ENCODE measurements at places on chromosomes 16 and 17. TPM values are rescaled to one million over a fixed set of nuclear protein-coding genes. Genes with fewer than 3 reads are reported as not detected.

Gene SERPINF2
- total RNA-seq, result 7.1 TPM

DNA sequence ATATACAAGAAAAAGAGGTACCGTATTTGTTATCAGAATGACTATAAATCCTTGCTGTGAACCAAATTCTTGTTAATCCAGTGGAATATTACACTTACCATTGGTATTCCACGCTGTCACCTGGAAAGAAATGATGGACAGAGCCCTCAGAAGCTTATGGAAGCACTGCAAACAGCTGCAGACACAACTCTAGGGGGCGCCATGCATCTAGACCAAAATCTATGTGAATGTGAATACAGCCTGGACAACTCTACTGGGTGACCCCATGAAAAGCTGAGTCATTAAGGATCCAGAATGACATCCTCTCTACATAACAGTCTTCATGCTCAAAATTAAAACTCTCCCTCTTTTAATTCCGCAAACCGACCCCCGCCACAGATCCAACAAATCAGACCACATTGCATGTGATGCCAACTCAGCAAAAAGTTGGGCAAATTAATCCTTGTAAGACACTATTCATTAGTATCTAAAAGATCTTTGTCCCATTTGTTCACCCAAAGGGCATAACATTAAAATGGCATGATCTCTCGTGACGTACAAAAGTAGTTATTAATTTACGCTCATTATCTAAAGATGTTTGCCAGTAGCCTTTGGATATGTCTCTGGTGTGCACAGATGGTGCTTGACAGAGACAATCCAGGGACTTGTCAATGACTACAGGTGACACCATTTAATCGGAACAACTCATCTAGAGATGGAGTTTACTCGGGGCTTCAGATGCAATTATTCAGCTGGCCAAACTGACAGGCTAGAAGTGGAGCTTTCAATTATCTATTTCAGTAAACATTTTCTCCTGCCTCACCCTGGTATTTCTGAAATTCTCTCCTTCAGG lies 552.7 kb upstream of the PSMD7 start:
- DNase-seq, result no peak

DNA sequence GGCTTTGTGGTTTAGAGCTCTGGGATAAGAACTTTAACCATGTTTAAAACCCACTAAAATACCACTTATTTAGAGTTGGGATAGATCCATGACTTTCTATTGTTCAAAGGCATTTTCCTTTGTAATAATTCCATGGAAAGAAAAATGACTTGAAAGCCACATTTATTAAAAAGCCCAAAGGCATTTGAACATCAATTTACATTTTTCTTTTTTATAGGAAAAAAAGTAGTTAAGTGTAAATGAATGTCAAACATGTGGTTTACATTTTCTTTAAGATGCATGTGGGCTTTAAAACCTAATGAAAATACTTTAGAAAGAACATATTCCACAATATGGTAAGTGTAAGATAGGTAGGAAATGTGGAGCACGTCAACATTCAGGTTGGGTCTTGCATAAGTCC lies 443.2 kb downstream of the TOX3 start:
- no peak for DNase-seq

DNA sequence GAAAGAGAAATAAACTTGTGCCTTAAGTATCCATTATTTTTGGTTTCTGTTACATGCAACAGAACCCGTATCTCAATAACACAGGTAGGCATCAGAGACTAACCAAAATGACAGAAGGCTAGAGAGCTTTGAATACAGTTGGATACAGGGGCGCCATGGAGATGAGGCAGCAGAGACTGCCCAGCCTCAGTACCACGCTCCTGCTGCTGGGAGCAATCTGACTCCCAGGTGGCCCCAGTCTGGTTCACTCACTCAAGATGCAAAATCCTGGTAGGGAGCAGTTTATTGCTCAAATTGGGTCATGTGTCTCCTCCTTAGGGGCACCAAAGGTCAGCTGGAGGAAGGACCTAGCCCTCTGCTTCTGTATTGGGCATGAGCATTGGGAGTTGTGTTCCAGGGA lies 218.9 kb downstream of the USP22 start:
- DNase-seq, result no peak

GRCh38 chr17:29007456-29007855 lies 1.6 kb upstream of the SEZ6 start:
- DNase-seq, result no peak

DNA sequence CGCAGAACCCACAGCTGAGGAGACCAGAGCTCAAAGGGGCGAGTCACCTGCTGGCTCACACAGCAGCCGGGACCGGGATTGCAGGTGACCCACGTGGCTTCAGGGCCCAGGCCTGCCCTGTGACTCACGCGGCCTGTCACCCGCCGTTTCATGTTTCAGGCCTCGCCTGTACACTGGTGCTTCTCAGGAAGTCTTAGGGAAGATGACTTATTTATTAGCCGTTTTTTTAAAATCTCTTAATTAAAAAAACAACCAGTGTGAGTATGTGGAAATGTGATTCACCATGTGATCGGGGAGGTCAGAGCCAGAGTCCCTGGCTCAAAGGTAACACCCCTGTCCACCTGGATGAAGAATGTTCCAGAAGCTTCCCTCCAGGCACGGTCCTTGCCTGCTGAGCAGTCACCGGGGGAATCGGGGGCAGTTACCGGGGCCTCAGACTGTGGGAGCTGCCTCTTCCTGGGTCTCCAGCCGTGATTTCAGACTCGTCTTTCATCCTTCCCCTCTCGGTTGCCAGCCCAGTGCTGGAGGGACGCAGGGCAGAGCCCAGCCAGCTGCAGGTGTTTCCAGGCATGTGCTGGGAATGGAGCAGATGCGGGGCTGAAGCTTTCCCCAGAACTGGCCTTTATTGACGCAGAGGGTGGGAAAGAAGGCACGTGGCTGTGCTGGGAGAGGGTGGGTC lies 49.3 kb downstream of the CMIP start:
- peak; percentile 83 for DNase-seq

DNA sequence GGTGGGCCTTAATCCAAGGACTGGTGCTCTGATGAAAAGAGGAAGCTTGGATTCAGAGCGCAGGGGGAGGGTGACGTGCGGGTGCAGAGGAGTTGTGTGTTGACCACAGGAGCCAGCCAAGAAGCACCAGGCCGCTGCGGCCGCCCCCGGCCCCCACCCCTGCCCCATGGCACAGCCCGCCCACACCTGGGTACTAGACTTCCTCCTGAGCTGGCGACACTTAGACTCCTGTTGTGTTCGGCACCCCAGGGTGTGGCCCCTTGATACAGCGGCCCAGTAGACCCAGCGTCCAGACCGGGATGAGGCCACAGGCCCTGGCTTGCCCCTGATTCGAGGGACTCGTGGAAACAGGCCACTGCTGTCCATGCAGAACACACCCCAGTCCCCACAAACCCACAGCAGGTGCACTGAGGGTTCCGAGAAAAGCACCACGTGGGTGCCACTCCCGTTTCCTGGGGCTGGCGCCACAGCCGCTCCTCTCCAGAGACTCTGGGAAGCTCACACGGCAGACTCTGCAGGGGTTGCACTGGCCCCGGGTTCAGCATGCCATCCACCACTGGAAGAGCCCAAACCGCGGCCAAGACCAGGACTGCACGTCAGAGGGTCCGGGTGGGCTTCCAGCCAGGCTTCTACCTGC lies 5.7 kb upstream of the SNAI3 start:
- DNase-seq, result peak; percentile 67

- no peak for DNase-seq
Measured at GRCh38 chr17:57773557-57773956, 28.5 kb upstream of the CCDC182 start.

DNA sequence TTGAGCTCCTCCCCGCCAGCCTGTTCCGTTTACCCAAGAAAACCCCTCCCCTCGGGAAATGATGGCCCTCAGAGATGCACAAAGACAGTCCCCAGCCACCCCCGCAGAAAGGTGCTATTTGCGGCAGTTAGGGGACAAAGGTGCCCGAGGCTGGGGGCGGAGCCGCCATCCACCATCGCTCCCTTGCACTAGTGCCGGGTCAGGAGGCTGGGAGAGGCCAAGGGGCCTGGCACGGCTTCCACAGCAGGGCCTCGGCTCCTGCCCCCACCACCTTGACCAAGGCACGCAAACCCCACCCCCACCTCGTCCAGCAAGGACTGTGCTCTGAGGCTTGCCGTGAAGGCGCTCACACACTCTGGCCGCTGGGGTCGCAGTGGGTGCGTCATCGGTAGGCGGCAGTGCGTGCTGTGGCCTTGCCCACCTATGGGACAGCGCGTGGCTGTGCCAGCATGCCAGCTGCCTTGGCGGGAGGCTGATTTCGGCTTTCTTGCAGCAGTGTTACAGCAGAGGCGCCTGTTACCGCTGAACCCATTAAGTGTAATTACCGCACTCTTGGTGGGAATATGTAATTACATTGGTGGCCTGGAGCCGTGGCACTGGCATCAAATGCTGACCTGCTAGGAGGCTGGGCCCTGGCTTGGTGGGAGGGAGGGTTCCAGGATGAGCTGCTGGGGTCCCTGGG lies 31.8 kb downstream of the TPSG1 start:
- no peak for DNase-seq

GRCh38 chr17:30915833-30916611 lies 5.7 kb upstream of the ADAP2 start:
- DNase-seq, result no peak

- no peak for DNase-seq
Measured at GRCh38 chr16:85525420-85526184, 87.5 kb upstream of the GSE1 start.

- no peak for DNase-seq
Measured at GRCh38 chr16:8923199-8923598, 40.5 kb downstream of the USP7 start.

DNA sequence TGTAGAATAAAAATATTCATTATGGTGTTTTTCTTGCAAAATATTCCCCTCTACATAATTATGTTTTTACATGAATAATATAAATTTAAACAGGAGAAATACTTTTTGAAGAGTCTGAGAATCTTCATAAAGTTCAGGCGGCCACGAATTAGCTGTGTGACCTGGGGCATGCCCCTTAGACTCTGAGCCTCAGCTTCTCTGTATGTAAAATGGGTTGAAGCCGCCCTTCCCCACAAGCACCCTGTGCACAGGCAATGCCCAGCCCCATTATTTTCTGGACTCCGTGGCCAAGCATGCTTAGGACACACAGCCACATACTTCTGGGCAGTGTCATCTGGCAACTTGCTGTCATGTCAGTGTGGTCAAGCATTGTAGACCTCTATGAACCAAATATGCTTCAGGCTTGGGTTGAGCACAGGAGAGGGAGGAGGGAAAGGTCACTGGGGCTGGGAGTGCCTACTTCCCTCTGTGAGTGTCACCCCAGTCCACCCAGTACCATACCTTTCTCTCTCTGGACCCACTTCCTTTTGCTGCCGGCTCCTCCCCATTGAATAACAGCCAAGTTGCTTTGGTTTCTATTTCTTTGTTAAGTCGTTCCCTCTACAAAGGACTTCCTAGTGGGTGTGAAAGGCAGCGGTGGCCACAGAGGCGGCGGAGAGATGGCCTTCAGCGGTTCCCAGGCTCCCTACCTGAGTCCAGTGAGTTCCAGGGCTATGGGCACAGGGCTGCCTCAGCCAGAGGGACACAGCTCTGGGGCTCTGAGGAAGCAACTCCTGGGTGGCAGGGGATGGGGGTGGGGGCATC lies at the start of gene LGALS9:
LGALS9 (plus strand) TSS at position 582 of the 804 bp plus-strand sequence; CDS start at position 660, 78 bp downstream.
- DNase-seq, result peak; percentile 70

- no peak for DNase-seq
Measured at GRCh38 chr17:70976447-70976846, 807.1 kb downstream of the KCNJ2 start.

GRCh38 chr17:66383333-66383732 lies 80.9 kb downstream of the PRKCA start:
- DNase-seq, result no peak

- DNase-seq, result no peak
Measured at GRCh38 chr17:76268991-76269981, 4.1 kb downstream of the UBALD2 start.

DNA sequence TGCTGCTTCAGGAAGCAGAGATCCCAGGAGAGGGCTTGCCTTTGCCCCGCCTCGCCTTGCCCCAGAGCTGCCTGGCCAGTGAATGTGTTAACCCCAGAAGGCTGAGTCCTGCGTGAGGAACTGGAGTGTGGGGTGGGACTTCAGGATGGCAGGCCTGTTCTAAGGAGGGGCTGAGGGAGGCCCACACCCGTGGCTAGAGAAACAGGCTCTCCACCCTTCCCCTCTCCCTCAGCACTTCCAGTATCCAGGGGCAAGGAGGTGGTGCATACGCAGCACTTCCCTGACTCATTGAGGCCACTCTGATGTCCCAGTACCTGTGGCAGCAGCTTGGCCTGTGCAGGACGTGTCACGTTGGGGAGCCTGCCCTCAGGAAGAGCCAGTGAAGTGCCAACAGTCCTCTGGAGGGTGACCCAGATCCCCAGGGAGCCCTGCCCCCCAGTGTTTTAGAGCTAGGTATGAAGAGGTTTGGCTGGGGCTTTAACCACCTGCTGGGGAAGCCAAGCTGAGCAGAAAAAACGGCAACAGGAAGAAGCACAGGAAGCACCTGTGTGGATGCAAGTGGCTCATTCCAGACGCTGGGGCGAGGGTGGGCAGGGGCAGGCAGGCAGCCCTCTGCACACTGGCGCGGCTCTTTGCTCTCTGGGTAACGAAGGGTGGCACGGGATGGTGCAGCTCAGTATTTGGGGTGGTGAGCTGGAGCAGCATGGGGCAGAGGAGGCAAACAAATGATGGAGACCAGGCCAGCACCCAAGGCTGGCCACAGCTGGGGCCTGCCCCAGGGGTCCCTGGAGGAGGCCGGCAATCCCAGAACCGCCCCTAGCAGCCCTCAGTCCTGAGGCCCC lies 14.7 kb upstream of the CTCF start:
- no peak for DNase-seq

GRCh38 chr17:53142890-53143289 lies 679.8 kb upstream of the KIF2B start:
- no peak for DNase-seq

GRCh38 chr17:65609749-65610148 lies 48.3 kb upstream of the AXIN2 start:
- peak; percentile 51 for DNase-seq

Gene KRTAP9-4
- total RNA-seq, result not detected

- peak; percentile 67 for DNase-seq
Measured at GRCh38 chr17:76643553-76644148, at the start of gene ST6GALNAC1. Gene ST6GALNAC1 (minus strand): TSS chr17:76643757. CDS start chr17:76643638, 119 bp downstream.

DNA sequence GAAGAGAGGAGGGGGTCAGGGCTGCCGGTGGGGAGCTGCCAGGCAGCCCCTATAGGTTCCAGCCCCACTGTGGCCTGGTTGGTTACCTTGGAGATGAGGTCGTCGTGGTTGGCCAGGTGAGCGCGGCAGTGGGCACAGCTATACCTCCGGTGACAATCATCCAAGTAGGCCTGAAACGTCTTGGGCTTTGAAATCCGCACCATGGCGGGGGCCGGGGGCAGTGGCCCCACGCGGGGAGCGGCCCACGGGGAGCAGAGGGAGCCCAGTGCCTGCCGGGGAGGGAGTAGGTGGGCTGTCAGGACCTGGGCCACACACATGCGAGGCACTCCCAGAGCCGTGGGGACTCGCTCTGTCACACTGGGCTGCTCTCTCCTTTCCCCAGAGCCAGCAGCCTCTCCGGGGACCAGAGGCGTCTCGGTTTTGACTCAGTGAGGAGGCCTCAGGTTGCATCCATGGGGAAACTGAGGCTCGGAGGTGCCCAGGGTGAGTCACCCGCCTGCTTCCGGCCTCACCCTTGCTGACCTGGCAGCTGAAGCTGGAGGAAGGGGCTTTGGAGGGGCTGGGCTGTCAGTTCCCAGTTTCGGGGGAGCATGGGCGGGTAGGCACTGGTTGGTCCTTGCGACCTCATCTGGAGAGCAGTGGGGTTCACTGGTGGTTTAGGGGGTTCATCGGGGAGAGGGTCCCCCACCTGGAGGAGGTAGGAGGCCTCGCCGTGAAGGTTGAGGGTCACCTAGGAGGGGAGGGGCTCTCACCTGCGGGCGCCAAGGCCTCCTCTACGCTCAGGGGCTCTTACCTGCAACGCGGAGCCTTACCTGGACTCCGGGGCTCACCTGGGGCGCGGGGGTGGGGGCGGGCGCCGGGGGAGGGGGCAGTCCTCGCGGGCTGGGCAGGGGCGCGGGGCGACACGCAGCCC lies 591 bp downstream of the YPEL3 start:
- no peak for DNase-seq

Measured in ureter (tissue), 1 donor.